ENCODE measurements at places on chromosomes 3 and 15.

DNA sequence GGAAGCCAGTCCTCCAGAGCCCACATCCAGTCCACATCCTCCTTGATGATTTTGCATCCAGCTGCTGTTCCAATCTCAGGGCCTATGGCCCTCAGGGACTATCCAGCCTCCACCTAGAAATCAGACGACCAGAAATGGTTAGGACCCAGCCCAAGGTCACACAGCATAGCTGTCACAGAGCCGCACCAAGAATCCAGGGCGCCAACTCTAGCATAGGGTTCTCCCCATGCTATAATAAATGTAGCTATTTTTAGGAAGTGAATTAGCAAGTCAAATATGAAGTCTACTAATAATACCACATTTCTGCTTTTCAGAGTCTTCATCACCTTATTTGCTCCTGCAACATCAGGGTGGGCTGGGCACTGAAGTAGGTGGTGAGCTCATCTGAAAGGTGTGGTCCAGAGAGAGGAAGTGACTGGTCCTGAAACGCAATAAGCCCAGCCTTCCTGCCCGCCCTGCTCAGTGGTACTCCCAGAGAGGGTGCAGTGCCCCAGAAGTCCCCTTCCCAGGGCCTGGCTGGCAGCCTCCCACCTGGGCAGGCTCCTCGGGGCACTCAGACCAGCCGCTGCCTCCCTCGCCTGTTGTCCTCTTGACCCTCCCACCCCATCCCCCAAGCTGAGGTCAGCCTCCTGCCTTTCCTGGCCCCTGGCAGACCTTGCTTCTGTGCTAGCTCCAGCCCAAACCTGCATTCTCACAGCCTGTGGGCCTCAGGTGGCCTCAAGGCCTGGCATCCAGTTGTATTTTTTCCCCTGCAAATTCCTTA is 17.6 kb upstream of the CYP11A1 start:
- DNase-seq = peak; percentile 52

- no peak for DNase-seq
Measured at GRCh38 chr3:98776140-98776493, 13.0 kb downstream of the ST3GAL6 start.

- no peak for DNase-seq
Measured at GRCh38 chr3:71065764-71066013, 517.8 kb downstream of the FOXP1 start.

DNA sequence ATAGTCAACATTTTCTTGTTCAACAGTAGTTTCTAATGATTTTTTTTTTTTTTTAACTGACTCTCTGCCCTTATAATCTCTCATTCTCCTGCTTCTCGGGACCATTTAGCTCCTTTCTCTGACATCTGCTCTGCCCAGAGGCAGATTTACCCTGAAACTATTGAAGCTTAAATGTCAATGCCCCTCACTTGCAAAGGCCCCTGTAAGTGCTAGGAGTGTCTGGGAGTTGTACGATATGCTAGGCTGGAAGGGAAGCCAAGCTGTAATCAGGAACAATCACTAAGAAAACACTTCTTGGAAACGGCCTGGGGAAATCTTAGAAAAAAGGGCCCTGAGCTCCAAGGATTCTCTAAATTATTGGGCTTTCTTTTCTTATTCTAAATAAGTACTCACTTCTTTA is 5.8 kb upstream of the PLOD2 start:
- DNase-seq = no peak

DNA sequence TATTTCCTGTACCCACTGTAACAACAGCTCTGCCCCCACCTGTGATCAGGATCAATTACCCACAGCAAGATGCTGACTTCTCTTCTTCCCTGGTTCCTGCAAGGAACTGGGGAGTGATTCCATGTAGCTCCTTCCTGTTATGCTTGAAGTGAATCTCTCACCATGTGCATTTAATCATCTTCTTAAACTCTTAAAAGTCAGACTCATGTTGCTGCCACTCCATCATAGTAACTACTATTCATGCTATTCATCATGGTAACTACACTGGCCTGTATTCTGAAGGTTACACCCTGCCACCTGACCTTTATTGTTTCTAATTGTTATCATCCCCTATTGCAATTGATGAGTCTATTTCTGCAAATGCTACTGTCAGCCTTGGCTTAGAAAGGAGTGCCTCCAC is 89.5 kb downstream of the SUCNR1 start:
- DNase-seq = no peak

- DNase-seq = peak; percentile 50
Measured at GRCh38 chr3:13073326-13074005, at the start of gene IQSEC1. IQSEC1 (minus strand) TSS chr3:13073429; CDS start chr3:13073014, 415 bp downstream.

DNA sequence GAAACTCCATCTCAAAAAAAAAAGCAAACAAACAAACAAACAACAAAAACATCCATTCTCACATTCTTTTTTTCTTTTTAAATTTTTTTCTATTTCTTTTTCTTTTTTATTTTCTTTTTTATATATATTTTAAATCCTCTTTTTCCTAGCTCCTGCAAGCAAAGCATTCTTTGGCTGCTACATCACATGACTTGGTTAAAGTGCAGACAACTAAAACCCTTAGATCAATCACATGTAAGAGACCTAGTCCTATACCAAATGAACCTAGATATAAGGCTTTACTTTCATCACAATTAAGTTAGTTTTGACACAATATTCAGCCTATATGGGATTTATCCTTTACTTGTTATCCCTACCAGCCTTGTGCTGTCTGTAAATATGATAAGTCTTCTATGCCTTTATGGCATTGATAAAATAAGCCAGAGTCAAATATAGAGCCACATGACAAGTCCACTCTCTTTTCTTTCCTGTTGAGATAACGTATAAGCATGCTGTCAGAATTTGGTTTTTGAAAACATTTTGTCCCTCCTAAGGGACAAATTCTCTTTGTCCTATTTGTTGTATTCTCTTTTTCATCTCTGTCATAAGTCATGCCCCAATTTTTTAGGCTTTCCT is 11.3 kb downstream of the UBR1 start:
- no peak for DNase-seq

GRCh38 chr15:78681281-78682003 is 40.4 kb upstream of the CHRNB4 start:
- no peak for DNase-seq
